Activated CD8-positive, alpha-beta memory T cell treated with anti-CD3 and anti-CD28 coated beads, Interleukin-2, amount 50 U/mL, for 48 hours (primary cell): ENCODE measurements at places on chromosomes 6 and 20.

DNA sequence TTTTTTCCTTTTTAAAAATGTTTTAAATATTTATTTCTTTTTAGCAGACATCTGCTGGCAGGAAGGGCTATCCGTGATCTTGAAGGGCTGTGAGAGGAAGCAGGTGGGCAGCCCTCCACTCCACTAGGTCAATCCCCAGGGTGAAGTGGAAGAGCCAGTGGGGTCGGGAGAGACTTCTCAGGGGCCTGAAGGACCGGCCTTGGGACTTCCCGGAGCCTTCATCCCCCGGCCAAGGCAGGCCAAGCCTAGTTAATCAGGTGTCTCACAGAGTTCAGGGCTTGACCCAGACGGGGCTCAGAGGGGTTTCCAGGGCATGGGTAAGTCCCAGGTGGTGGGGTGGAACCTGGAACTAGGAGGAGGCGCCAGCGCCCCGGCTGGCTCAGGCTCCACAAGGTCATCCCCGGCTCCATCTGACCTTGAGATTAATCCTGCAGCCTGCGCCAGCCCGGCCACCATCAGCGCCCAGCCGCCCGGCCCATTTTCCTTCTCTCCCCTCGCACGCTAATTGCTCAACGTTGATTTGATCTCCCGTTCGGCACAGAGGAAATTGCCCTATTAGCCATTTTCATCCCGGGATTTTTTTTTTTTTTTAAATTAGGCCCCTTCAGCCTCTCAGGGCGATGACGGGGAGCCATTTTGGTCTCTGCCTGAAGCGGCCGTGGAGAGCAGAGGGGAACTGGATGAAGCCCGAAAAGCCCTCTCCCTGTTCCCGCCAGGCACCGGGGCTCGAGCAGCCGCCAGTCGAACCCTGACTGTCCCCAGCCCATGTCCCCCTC lies 44.4 kb downstream of the MDFI start:
- DNase-seq, result peak; percentile 58

GRCh38 chr6:63529498-63529897 lies 42.8 kb upstream of the LOC128125822 start:
- DNase-seq, result no peak

- peak; percentile 12 for DNase-seq
These were observed 25.4 kb upstream of the ZNF831 start for GRCh38 chr20:59138114-59138748.

GRCh38 chr6:161238500-161238899 lies 35.4 kb downstream of the AGPAT4 start:
- DNase-seq, result no peak

GRCh38 chr6:46845126-46845525 lies 51.9 kb downstream of the MEP1A start:
- no peak for DNase-seq

DNA sequence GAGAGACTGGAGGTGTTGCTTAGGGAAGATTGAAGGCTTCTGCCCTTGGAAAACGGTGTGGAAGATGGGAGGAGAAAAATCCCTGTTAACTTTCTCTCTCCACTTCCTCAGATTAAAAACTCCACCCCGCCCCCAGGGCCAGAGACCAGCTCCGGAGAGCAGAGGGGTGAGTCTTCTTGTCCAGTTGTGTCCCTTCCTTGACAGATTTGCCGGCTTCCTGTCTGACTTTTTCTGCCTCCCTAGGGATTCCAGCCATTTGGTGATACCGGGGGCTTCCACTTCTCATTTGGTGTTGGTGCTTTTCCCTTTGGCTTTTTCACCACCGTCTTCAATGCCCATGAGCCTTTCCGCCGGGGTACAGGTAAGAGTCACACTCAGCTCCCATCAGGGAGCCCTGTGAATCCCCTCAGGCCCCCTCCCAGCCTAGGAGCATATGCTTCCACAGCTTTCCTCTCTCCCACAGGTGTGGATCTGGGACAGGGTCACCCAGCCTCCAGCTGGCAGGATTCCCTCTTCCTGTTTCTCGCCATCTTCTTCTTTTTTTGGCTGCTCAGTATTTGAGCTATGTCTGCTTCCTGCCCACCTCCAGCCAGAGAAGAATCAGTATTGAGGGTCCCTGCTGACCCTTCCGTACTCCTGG lies 1.7 kb downstream of the RNF5 start:
- no peak for DNase-seq

DNA sequence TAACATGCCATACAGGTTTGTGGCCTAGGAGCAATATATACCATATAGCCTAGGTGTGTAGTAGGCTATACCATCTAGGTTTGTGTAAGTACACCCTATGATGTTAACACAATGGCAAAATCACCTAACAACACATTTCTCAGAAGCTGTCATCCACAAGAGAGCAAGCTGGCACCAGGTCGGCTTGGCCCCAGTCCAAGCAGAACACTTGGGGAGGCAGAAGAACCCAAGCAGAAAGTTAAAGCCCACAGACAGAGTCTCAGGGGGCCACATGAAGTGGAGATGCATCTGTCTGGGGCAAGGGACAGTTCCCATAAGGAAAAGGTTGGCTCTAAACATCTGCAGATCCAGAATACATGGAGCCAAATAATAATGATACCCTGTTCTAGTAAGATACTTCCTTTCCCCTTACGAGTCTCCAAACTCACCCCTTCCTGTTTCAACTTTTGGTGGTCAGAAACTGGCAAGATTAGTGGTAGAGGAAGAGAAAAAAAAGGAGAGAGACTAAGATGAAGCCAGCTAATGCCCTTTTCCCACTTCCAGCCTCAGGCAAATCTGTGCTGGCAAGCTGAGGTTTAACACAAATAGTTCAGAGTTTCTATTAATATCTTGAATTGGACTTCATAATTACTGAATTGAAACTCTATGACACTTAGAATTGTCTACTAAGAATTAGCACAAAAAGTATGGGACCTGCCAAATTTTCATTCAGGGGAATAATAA lies 29.5 kb downstream of the TCF21 start:
- no peak for DNase-seq

- DNase-seq, result no peak
These were observed 4.4 kb downstream of the RNF182 start for GRCh38 chr6:13929196-13929595.
